ENCODE measurements at places on chromosomes 1 and 21.

DNA sequence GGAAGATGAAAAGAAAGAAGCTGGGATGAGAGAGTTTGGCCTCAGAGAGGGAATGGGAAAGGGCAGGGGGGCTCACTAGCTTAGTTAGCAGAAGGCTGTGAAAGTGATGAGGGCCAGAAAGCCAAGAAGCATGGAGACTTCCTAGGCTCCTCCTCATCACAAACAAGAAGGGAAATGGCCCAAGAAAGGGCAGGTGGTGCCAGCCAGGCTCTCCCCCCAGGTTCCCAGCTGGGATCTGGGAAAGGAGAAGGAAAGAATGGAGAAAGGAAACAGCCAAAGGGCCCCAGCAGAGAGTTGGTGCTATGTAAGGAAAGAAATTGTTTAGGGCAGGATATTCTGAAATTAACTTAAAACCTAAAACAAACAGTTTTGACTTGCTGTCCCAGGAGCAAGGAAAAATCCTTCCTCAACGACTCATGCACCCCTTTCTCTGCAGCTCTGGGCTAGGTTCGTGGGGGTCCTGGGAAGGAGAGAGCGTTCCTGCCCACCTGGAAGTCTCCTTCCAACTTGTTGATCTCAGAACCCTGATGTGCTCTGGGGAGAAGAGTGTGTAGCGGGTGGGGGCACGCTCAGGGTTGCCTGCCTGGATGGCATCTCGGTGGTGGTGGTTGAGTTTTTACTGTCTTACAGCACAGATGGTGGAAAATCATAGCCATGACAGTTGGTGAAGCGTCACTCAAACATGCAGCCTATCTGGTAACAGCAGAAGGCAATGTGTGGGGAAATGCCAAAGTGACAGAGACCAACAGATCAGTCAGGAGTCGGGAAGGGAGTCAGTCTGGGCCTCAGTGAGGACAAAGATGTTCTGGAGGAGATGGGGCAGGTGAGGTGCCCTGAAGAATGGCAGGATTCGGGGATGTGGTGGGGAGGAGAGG is 147.3 kb downstream of the CLIC6 start:
- no peak for DNase-seq

GRCh38 chr1:185741551-185741950 is 7.4 kb downstream of the HMCN1 start:
- DNase-seq, result no peak

GRCh38 chr1:91790392-91790791 is 95.6 kb downstream of the TGFBR3 start:
- no peak for DNase-seq

DNA sequence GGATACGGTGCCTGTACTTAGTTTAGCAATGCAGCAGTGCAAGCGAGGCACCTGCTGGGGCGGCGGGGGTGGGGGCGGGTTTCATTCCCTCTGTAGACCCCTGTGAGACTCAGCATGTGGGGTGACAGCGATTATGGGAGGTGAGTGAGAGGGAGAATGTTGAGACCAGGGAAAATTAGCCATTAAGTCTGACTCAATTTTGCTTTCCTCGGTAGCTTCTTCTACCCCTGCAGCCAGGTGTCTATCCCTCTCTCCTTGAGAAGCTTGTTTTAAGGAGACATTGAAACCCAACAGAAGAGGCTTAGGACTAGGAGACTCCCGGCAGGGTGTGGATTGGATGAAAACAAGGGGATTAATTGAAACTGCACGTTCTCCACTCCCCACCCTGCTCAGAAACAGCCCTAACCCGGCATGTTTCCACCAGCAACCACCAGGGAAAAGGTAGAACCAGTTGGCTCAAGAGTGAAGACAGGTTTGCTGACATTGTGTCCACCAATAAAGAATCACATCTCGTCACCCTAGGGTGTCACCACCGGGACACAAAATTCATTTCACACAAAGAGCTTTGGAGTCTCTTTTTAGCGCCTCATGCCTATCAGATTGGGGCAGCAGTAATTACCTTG is 20.6 kb upstream of the ATF3 start:
- no peak for DNase-seq

DNA sequence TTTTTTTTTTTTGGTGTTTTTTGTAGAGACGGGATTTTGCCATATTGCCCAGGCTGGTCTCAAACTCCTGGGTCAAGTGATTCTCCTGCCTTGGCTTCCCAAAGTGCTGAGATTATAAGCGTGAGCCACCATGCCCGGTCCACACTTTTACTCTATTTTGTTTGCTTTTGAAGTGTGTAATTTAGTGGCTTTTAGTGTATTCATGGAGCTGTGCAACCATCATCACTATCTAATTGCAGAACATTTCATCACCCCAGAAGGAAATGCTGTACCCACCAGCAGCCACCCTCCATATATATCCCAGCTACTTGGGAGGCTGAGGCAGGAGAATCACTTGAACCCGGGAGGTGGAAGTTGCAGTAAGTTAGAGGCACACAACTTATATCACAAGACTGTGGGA is 136.9 kb upstream of the ERRFI1 start:
- DNase-seq, result no peak

DNA sequence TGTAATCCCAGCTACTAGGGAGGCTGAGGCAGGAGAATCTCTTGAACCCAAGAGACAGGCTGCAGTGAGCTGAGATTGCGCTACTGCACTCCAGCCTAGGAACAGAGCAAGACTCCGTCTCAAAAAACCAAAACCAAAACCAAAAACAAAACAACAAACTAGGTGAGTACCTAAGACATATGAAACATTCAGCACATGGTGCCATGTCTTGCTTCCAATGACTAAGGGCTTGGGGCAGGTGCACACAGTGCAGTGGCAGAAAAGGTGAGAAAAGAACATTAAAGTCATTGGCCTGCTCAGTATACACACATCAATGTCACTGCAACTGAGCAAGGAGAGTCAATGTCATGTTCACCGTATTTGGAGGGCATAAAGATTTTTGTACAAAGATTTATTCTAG is 4.1 kb upstream of the ACTA1 start:
- no peak for DNase-seq

GRCh38 chr1:210093461-210093860 is 139.1 kb upstream of the SERTAD4 start:
- DNase-seq, result no peak

GRCh38 chr1:32741413-32742198 is 39.0 kb upstream of the SYNC start:
- peak; percentile 78 for DNase-seq

DNA sequence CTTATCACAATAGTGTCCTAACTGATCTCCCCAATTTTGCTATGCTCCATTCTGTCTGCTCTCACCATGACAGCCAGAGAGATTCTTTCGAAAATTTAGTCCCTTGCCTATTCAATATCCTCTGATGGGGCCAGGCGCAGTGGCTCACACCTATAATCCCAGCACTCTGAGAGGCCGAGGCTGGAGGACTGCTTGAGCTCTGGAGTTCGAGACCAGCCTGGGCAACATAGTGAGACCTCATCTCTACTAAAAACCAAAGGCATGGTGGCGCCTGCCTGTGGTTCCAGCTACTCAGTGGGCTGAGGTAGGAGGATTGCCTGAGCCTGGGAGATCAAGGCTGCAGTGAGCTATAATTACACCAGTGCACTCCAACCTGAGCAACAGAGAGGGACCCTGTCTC is 16.1 kb upstream of the PDZK1IP1 start:
- no peak for DNase-seq

- no peak for DNase-seq
These were observed 58.2 kb downstream of the PDE9A start for GRCh38 chr21:42711667-42712066.

DNA sequence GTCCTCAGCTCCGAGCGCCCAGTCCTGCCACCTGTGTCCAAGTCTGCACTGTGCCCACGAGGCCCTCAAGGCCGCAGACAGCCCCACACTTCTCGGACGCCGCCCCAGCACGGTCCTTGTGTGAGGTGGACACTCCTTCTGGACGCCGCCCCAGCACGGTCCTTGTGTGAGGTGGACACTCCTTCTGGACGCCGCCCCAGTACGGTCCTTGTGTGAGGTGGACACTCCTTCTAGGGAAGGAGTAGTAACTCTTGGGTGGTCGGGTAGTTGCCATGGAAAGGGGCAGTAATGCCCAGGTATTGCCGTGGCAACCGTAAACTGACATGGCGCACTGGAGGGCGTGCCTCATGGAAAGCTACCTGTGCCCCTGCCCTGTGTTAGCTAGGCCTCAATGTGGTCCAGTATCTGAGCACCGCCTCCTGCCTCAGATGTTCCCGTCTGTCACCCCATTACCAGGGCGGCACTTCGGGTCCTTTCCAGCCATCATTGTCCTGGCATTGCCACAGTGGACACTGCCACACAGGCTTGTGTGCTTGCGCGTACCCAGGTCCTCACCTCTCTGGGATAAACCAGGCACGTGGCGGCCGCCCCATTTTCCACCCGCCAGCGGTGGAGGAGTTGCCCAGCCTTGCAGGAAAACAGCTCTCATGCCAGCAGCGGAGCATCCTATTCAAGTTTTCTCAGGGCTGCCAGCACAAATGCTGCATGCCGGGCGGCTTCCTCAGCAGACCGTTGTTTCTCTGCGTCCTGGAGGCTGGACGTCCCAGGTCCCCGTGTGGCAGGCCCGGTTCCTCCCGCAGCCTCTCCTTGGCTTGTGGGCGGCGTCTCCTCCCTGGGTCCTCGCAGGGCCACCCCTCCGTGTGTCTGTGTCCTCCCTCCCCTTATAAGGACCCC is 40.8 kb upstream of the POFUT2 start:
- DNase-seq, result no peak

DNA sequence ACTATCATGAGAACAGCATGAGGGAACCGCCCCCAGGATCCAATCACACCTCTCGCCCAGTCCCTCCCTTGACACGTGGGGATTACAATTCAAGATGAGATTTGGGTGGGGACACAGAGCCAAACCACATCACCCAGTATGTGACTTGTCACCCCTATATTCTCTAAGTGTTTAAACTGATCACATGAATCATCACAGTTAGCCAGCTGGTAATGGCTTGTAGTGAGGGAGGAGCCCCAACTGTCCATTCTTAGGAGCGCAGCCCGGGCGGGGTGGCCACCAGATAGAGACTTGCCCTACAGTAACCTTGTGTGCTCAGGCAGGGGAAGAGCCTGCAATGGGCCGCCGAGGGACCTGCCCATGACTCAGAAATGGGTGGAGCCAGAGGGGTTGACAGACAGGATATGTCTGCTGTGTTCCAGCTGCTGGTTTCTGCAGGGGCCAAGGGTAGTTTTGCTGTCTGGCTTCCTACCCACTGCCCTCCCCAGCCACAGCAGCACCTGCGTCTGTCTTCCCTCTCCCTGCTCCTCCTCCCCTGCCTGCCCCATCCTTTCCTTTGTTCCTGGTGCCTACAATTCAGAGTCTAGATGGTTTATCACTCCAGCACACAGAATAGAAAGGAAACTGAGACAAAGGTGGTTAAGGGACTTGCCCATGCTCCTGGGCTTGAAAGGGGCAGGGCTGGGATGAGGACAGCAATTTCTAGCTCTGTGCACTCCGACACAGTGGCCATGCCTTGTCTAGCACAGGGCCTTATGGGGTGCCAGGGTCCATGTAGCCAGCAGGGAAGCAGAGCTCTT is 9.2 kb downstream of the ABCG1 start:
- DNase-seq, result peak; percentile 92

DNA sequence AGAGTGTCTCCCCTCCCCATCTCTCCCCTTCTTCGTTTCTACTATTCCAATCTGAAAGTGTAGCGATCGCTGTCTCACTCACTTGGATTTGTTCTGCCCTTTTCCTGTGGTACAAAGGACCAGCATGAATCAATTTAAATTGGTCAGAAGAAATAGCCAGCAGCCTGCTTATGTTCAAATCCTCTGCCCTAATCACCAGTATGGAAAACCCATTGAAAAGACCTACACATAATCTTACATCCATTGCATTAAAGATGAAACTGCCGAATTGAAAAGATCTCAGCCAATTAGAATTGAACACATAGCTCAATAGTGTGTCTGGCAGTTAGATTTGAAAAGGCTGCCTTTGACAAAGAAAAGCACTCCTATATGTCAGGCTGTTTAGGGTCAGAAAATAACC is 122.6 kb downstream of the TNNI3K start:
- DNase-seq, result no peak

GRCh38 chr1:214446772-214447556 is 104.4 kb downstream of the PTPN14 start:
- peak; percentile 91 for DNase-seq

DNA sequence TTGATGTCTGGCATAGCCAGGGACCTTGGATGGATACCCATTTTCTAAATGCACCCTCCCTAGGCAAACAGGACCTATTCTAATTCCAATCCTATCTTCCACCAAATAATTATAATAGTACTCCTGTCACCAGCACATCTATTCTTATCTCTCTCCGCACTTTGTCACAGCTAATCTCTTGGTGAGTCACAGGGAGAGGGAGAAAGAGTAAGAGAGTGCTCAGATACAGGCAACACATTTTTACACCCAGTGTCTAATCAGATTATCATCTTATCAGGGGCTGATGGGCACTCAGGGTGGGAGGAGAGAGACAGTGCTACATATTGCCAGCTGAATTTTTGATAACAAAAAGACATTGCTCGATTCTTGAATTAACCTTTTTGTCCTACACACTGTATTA is 275.0 kb upstream of the BEND5 start:
- no peak for DNase-seq

DNA sequence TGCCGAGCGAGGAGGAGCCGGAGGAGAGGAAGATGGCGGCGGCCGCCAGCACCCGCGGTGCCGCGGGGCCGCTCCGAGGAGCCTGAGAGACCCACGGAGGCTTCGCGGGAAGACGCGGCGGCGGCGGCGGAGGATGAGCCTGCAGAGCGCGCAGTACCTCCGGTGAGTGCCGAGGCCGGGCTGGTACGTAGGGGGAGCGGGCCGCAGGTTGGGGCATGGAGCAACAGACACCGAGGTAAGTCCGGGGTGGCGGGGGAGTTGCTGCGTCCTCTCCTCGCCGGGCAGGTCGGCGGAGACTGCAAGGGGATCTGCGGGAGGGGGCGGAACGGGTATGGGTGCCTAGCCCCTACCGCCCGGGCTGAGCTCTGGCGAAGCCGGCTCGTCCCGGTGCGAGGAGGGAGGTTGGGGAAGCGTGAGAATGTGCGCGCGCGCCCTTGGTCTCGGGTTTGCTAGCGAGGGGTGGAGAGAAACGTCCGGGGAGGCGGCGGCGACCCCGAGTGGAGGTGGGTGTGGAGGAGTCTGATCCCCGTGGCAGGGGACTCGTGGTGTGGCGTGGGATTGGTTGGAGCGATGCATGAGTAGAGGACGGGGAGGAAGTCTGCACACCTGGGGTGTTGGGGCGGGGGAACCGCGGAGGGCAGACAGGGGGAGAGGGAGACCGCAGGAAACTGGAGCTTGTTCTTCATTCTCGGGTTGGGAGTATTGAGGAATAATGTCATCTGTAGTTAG is at the start of gene SMG7:
Gene SMG7, plus strand, starts transcription at position 12 of the 729 bp plus-strand sequence. Its CDS starts 122 bp downstream, at position 134.
- DNase-seq, result peak; percentile 27

- no peak for DNase-seq
These were observed 92.1 kb upstream of the ADAMTS5 start for GRCh38 chr21:27058673-27059605.
